ENCODE measurements at places on chromosomes 16 and 17.

GRCh38 chr17:82215095-82215971 is 2.7 kb upstream of the CCDC57 start:
- no peak for DNase-seq

DNA sequence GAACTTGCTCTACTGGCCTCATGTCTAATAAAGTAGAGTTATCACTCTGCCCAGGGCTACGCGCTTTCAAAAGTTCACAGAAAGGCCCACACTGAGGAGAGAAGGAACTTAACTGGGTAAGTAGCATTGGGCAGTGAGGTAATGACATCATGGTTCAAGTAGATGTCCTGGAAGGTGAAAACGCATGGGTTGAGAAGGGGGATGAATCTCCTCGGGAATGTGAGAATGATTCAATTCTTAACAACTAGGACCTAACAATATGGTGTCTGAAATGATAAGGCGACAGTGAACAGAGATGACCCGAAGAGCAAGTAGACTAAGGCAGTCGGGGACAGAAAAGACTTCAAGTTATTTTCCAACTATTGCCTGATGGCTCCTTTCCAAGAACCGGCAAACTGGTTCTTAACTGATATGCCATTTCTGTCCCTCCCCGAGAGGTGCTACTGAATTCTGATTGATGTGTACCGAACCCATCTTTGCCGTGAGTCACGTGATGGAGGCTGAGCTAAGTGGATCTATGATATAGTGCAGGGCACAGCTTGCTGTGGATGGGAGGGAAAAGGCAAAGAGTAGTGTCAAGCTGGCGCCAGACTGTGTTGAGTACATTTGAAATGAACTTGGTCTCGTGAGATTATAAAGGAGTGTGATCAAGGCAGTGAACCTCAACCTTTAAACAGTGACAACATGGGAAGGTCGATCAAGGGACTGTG is 44.1 kb downstream of the MARCHF10 start:
- no peak for DNase-seq

- DNase-seq, result peak; percentile 25
Measured at GRCh38 chr16:65106757-65107156, 15.1 kb downstream of the CDH11 start.

GRCh38 chr16:78242239-78242630 is 142.8 kb downstream of the WWOX start:
- DNase-seq, result no peak

DNA sequence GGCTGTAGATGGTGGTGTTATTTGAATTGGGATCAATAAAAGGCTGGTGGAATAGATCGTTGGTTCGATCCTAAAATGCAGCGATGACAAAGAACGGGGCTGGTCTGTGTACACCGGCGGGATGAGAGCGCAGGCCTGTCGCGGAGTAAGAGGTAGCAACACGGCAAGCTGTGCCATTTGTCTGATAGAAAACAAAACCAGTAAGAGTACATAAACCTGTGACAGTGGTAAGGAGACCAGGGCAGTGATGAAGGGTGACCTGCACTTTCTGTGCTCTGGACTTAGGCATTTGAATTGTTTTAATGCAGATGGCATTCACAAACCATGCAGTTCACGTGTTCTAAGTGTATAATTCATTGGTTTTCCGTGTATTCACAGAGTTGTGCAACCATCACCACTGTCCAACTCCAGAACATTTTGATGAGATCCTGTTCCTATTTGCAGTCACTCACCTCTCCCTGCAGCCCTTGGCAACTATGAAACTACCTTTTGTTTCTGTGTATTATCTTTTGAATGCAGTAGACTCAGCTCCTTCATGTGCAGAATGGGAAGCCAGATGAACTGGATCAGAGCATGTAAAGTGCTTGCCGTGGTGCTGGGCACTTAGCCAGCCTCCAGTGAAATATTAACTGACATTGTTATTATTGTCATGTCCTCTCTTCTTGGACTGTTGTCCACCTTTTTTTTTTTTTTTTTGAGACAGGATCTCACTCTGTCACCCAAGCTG is 286.1 kb downstream of the SNX29 start:
- DNase-seq, result no peak

- peak; percentile 28 for DNase-seq
Measured at GRCh38 chr16:85798901-85799496, 345 bp downstream of the EMC8 start.

DNA sequence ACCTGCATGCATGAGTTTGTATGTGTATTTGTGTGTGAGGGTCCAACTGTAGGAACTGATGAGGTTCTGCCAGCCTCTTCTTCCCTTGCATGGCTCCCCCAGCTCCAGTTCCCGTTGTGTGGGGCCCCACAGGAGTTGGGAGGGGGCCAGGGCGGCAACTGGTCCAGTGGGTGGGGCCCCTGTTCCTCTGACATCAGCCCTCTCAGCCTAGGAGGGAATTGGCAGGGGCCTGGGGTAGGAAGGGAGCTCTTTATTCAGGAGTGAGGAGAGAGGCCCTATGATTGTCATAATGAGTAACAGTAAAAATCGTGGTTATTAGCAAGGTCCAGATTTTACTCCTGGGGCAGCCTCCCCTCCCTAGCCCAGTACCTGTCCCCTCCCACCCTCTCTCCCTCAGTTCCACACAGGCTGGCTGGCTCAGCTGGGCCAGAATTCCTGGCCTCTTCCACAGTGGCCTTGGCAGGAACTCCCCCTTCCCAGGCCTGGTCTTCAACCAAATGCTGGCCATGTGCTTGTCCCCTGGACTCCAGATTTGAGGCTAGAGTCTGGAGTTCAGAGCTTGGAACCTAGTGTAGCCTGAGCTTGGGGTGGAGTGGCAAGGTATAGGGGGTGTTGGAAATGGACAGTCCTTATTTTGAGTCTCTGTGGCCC is 18.9 kb downstream of the RARA start:
- no peak for DNase-seq

GRCh38 chr17:56681561-56682266 is 88.2 kb downstream of the NOG start:
- peak; percentile 65 for DNase-seq

DNA sequence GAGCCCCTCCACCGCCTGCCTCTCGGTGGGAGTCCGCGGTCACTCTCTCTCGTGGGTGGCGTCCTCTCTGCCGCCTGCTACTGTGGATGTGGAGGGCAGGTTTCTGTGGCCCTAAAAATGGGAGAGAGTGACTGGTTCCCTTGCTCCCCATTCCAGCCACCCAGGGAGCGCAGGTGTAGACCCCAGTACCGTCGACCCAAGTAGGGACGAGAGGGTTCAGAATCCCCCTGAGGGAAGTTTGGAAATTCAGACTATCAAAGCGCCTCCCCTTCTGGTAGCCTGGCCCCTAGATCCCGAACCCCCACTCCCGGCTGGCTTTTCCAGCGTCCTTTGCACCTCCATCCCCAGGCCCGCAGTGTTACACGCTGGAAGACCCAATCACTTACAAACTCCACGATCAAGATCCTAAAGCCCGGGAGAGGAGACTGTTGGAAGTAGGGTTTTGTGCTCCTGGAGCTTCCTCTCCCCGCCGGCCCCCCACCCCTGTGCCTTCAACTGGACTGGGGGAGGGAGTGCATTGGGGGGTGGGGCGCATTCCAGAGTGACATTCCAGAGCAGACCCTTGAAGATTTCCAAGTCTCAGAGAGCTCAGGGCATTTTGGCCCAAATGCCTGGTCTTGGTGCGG is 991 bp downstream of the GPRC5C start:
- DNase-seq, result no peak

- peak; percentile 74 for DNase-seq
Measured at GRCh38 chr17:20955427-20956323, 87.1 kb downstream of the USP22 start.

DNA sequence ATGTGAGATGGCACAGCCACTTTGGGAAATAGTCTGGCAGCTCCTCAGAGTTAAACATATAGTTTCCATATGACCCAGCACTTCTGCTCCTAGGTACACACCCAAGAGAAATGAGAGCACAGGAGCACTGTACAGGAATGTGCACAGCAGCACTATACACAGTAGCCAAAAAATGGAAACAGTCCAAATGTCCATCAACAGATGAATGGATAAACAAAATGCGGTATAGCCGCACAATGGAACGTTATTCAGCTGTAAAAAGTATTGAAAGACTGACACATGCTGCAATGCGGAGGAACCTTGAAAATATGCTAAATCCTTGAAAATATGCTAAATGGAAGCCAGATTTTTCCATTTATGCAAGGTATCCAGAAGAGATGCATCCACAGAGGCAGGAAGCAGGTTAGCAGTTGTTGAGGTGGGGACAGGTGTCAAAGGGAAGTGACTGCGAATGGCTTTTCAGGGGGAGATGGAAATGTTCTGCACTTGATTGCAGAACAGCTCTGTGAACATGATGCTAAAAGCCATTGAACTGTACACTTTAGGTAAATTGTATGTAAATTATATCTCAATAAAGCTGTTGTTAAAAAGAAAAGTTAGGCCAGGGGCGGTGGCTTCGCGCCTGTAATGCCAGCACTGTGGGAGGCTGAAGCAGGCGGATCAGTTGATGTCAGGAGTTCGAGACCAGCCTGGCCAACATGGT is 80.7 kb downstream of the MPRIP start:
- DNase-seq, result no peak

DNA sequence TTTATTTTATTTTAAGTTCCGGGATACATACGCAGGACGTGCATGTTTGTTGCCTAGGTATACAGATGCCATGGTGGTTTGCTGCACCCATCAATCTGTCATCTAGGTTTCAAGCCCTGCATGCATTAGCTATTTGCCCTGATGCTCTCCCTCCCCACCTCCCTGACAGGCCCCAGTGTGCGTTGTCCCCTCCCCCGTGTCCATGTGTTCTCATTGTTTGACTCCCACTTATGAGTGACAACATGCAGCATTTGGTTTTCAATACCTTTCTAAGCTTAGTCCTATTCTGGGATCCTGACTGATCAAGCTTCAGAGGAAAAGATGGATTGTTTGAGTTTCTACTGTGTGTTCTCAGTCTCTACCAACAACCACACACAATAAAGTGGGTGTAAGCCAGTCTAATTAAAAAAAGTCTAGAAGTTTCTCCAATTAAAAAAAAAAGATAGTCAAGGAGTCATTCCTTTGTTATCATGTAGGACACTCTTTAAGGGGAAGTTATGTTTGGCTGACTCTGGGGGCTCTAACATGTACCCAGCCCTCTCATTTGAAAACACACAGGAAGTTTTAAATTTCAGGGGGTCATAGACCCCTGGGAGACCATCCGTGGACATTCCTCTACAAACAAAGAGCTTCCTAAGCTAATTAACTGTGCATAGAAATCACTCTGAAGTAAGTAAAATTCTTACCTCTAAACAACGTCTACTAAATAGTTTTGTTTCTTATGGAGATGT is 66.3 kb upstream of the ADAMTS18 start:
- DNase-seq, result no peak

- DNase-seq, result no peak
Measured at GRCh38 chr16:56732832-56733231, 2.9 kb downstream of the NUP93 start.

GRCh38 chr16:80743273-80743672 is 61.1 kb downstream of the CDYL2 start:
- DNase-seq, result no peak

DNA sequence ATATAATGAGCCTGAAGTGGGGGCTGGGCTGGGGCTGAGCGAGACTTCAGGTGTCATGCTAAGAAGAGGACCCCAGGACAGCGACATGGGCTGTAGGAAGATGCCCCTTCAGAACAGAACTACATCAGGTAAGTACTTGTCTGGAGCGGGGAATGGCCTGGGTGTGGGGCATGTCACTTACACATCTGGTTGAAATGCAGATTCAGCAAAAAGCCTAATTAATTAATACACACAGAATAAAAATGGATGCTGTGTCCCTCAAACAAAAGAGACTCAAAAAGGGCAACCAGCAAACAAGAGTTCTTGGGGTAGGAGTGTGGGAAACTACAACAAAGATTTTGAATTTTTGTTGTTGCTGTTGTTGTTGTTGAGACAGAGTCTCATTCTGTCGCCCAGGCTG is 11.8 kb downstream of the CMTM2 start:
- no peak for DNase-seq

GRCh38 chr16:56513972-56514371 is 5.9 kb downstream of the BBS2 start:
- DNase-seq, result peak; percentile 77

DNA sequence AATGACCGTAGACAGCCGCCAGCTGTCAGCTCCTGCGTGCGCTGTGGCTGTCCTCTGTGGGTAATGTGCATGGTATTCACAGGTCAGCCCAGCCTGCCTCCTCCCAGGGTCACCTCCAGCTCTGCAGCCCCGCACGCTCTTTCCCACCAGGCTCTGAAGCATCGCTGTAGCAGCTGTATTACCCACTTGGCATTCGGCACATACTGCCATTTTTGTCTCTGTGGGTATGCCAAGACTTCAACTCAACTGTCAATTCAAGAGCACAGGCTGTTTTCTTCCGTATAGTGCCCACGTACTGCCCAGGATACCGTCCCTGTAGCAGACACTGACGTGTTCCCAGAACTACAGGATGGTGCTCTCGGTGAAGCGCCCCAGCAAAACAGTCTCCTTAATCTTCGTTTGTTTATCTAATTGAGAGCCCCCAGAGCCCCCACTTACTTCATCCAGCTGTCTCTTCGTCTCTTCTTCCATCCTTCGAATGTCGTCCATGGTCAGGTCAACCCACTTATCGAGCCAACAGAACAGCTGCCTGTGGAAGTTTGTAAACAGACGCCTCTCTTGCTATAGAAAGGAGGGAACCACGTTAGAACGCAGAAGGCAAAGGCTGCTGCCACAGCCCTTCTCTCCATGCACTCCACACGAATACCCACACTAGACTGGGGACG is 17.4 kb upstream of the INPP5K start:
- DNase-seq, result no peak

DNA sequence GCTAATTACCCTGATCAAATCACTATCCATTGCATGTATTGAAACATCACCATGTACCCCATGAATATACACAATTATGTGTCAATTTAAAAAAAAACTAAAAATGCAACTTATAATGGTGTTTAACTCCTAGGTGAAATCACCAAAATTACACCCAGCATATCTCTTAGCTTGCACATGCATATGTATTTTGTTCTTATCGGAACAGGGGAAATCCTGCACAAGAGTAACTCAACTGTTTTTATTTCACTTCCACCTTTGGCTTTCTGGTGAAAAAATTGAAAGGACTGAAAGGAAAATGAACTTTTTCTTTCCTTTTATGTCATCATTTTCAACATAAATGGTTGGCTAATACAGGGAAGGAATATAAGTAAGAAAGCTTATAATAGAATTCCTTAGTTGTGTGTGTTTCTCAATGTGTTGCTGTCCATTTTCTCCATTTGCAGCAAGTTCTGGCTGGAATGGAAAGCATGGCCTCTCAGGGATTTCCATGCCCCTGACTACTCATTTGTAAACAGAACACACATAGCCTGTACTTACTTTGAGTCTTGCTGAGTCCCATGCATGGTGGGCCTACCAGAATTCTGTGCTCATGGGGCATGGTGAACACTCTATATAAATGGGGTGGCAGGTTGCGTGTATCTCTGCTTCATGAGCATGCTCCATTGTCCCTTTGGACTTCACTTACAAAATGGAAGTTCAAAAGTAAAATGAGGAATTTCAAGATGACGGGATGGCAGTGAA is 462.0 kb downstream of the HS3ST3B1 start:
- DNase-seq, result no peak

- no peak for DNase-seq
Measured at GRCh38 chr17:76416899-76417298, 32.5 kb downstream of the SPHK1 start.

DNA sequence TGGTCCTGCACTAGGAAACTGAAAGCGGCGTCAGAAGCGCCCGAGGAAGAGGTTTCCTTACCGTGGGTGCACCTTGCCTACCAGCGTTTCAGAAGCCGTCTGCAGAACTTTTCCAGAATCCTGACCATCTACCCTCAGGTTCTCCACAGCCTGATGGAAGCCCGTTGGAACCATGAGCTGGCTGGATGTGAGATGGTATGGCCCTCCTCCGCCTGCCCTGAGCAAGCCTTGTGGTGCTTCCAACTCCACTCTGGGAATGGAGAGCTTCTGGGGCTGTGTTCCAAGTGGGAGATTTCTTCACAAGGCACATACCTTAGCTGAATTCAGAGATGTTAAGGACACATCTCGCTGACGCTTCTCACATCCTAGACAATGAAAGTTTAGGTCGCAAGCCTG is 51.8 kb upstream of the ENDOV start:
- no peak for DNase-seq
